ENCODE measurements at places on chromosomes 6 and 20. TPM values are rescaled to one million over a fixed set of nuclear protein-coding genes. Genes with fewer than 3 reads are reported as not detected.

The SLC17A9 gene
- 1.8 TPM for total RNA-seq

The RGS17 gene
- total RNA-seq, result 11.5 TPM

The NUP43 gene
- total RNA-seq, result 27.6 TPM

The DTNBP1 gene
- total RNA-seq, result 13.2 TPM

The OR2J3 gene
- not detected for total RNA-seq

The PNPLA1 gene
- not detected for total RNA-seq

The OXT gene
- not detected for total RNA-seq

The AVP gene
- total RNA-seq, result not detected

GRCh38 chr20:41428285-41428684, 61.7 kb upstream of the EMILIN3 start:
- DNase-seq, result no peak

DNA sequence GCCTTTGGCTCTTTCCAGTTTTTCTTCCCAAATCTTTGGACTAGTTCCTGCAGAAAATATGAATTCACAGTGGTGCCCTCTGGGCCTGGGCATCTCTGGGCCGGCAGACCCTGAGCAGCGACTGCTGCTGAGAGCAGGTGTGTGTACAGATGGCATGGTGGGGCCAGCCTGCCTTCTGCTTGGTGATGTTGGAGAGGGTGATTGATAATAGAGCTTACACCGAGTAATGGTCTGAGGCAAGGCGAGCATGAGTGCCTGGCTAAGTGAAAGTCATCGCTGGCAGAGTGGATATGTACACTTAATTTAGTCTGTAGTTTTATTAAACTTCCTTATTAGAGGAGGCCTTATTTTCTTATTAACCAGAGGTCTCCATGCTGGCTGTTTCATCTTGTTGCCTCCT, 156.9 kb downstream of the CDKAL1 start:
- DNase-seq, result peak; percentile 56

GRCh38 chr6:47897247-47897646, 115.4 kb downstream of the OPN5 start:
- no peak for DNase-seq

DNA sequence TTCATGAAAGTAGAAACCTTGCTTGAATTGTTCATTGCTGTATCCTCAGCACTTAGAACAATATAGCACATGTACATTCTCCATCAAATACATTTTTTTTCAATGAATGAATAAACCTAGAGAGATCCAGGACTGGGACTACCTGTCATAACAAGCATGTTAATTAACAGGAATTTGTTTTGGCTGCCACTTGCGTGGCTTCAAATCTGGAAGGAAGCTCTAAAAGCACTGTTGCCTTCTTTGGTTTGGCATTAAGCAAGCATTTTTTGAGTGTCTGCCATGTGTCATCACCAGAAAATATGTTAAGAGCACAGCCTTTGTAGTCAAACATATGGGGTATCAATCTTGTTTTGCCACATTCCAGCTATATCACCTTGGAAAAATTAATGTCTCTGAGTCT, 131.9 kb upstream of the BACH2 start:
- DNase-seq, result no peak

- peak; percentile 92 for DNase-seq
Measured at GRCh38 chr6:30556906-30557682, at the start of gene PRR3. Gene PRR3 (plus strand): TSS chr6:30557295. CDS start chr6:30557345, 50 bp downstream.

DNA sequence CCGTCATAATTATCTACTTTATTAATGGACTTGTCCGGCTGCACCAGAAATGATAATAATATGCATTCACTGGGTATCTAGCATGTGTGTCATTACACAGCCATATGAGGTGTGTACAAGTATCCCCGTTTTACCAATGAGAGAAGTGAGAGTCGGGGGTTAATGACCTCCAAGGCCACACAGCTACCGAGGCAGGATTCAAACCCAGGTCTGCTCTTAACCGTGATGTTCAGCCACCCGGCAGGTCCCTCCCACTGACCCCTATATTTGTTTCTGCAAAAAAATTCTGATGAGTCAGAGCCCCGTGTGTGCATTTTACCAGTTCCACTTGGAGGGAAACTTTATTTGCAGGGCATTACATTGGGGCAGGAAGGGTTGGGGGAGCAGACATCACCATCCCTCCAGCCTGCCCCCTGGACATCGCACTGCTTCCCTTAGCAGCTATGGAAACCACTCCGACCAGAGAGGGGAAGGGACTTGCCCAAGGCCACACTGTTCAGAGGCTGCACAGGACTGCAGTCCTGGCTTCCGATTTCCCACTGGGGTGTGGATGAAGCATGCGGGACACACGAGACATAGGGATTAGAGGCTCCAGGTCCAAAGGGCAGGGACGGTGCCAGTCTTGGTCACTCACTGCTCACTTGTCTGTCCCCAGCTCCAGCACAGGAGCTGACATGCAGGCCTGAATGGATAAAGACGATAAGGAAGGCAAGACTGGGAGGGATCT, 10.1 kb upstream of the SRC start:
- DNase-seq, result no peak

DNA sequence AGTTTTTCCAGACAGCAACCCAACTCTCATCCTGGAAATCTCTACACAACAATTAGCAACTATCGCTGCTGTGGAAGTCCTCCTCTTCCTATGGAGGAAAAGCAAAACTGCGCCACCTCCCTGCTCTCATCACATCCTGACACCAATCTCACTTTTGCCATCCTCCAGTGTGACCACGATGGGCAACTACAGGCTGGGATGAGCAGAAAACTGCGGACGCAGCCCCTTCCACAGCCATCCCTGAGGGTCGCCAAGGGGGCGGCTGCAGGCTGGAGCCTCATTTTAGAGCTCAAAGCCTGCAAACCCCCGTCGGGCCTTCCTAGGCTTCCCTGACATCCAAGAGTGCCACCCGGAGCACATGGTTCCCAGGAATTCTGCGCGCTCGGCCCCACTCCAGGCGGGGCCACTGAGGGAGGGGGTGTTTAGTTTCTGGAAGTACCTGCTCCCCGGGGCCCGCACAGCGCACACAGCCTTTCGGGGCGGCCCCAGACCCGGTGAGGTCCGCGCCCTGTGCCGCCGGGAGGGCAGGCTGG, 1.2 kb downstream of the TCFL5 start:
- DNase-seq, result no peak

DNA sequence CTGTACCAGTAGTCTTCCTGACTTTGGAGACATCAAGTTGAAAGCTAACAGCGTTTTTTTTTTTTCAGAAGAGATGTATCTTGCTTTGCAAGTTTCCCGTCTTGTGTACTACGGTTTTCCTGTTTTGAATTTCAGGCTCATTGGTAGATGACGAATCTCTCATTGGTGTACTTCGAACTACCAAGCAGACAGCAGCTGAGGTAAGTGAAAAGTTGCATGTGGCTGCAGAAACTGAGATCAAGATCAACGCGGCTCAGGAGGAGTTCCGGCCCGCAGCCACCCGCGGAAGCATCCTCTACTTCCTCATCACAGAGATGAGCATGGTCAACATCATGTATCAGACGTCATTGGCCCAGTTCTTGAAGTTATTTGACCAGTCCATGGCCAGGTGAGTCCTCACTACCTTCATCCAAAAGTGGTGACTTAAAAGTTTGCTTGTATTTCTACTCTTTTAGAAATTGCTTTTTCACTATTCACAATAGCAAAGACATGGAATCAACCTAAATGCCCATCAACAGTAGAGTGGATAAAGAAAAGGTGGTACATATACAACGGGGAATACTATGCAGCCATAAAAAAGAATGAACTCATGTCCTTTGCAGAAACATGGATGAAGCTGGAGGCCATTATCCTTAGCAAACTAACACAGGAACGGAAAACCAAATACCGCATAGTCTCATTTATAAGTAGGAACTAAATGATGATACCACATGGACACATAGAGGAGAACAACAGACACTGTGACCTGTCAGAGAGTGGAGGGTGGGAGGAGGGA, 110.6 kb upstream of the GLP1R start:
- no peak for DNase-seq

DNA sequence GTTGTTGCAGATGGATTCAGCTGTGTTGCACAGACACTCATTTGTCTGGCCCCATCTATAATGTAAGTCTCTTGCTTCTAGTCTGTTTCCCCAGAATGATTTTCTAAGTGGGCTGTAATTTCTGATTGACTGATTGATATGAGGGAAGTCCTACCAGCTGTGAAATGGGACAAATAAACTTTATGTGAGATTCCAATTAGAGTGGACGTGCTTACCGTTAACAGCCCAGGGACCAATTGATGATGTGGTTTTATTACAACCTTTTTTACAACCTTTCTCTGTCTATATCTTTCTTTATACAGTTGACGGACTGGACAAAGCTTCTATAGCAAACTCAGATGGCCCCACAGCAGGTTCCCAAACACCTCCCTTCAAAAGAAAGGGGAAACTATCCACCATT, 33.9 kb downstream of the PHACTR2 start:
- DNase-seq, result no peak

GRCh38 chr20:37468886-37469285, 52.2 kb upstream of the NNAT start:
- DNase-seq, result no peak

GRCh38 chr6:65259059-65259458, 448.0 kb downstream of the EYS start:
- DNase-seq, result no peak

DNA sequence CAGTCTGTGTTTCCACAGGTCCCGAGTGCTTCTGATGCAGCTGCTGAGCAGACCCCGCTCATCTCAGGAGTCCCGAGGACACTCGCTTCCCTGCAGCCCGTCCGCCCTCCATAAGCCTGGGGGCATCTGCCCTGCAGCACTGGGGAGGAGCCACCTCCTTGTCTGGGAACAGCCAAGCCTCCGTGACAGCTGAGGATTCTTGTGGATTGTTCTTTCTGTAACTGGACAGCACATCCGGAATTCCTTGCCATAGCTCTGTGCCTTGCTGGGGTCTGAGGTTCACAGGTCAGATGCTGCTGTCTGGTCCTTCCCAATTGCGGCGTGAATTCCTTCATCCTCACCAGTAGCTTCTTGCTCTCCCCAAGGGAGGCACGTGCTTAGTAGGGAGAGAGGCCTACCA, 38.4 kb upstream of the FNDC1 start:
- no peak for DNase-seq

- DNase-seq, result peak; percentile 38
Measured at GRCh38 chr6:30942338-30943060, 1.7 kb downstream of the MUCL3 start.

- no peak for DNase-seq
Measured at GRCh38 chr20:32664678-32665159, 9.0 kb downstream of the C20orf203 start.

DNA sequence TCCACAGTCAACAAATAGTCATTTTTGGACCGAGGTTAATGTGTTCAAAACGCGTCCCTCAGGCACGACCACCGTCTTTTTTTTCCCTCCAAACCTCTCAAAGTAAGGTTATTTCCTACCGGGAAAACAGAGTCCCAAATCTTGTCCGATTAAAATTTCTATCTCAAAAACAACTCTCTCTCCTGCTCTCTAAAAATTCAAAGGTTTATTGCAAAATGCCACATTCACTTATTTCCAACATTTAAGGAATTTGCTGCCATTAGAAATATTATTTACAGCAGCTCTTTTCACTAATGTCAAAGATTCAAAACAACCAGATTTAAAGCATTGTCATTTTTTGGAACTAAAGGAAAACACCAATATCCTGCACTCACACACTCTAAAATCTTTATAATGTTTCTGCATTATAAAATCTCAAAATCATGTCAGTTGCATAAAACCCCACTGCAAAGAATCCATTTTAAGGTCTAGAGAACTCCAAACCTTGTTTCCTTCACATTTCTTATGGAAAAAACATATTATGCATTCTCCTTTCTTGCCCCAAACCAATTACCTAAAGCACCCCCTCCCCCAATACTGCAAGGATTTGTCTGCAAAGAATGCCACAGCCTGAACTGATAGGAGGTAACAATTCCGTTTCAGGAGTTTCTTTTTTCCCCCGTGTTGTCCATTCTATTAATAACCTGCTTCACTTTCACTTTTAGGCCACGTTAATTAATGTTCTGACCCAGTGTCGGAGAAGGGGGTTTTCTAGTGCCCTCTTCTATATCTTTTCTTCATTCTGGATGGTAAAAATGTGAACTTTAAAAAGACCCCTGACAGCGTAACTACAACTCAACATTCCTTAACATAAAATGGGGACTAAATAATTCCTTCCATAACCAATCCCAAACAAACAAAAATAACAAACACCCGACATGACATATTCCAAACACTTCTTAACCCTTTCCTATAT, 1.4 kb downstream of the NRN1 start:
- DNase-seq, result no peak

- no peak for DNase-seq
Measured at GRCh38 chr6:135144673-135145062, 36.4 kb upstream of the MYB start.

DNA sequence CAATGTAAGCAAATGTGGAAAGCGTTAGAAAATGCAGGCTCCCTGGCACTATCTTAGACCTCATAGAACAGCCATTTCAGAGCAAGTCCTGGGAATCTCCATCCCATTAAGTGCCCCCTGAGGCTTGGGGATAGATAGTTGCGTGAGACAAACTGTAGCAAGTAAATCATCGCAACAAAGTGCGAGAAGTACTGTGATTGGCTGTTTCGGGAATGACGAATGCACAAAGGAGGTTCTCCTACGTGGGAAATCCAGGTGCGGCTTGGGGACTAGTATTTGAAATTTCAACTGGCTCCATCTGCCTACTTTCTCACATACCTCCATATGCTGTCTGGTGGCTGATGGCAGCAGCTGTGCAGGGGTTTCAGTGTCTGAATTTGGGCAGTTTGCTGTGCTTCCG, 84.5 kb downstream of the PLEKHG1 start:
- DNase-seq, result no peak

DNA sequence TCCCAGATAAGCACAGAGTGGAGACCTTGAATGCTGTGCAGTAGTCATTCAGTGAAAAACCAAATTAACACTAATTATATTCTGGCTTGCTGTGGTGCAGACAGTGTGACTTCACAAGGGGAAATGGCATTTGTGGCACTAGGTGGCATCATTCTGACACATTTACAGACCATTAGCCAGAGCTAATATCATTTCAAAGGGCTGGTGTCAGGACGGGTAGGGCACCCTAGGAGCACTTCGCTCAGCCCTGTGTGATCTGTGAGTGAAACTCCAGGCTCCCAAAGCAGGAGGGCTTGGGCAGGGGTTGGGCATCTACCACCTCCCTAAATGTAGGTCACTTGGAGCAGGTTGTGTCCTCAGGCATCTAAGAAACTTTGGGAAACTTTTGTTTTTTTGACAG, 555.8 kb downstream of the PKHD1 start:
- no peak for DNase-seq

DNA sequence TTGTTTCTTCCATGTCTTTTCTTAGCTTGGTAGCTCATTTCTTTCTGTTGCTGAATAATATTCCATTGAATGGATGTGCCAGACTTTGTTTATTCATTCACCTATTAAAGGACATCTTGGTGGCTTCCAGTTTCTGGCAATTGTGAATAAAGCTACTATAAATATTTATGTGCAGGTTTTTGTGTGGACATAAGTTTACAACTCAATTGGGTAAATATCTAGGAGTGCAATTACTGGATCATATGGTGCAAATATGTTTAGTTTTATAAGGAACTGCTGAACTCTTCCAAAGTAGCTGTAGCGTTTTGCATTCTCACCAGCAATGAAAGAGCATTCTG, 16.8 kb upstream of the SDCBP2 start:
- DNase-seq, result no peak

All from glutamatergic neuron (in vitro differentiated cells).